ENCODE measurements at places on chromosomes 11 and 22.

GRCh38 chr11:118342503-118343161 lies at the start of gene CD3D:
CD3D (minus strand) TSS chr11:118342705; CDS start chr11:118342607, 98 bp downstream.
- no peak for DNase-seq

DNA sequence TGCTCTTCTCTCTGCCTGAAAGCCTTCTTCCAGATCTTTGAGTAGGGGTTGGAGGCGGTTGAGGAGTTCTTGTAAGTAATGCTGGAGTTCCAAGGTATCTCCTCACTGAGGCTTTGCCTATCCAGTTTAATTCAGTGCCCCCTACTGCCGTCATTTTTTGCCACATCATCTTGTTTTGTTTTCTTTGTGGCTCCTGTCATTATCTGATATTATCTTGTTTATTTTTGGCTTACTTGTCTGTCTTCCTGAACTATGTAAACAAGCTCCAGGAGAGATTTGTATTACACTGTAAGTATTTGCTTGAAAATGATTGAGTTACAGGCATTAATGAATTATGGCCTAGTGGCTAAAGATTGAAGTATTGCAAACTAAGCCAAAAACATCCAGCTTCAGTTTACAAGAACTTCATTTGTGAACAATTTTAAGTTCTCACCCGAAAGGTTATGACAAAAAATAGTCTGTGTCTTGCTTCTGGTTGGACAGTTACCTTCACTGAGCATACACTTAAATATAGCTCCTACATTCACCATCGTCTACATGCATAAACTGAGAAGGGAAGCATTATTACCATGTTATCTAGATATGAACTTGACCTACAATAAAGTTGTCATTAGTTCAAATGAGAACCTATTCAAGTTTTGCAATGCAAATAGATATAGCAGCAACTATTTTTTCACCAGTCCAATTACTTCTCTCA lies 154.8 kb downstream of the ARHGAP42 start:
- DNase-seq: peak; percentile 68

- no peak for DNase-seq
Observed at GRCh38 chr22:49769691-49770546, 57.8 kb downstream of the BRD1 start.

- no peak for DNase-seq
Observed at GRCh38 chr11:94151903-94152677, 23.4 kb downstream of the PANX1 start.

- peak; percentile 73 for DNase-seq
Observed at GRCh38 chr11:120660024-120660565, 148.5 kb downstream of the GRIK4 start.

GRCh38 chr22:46514592-46515207 lies 22.7 kb downstream of the CELSR1 start:
- DNase-seq: no peak

DNA sequence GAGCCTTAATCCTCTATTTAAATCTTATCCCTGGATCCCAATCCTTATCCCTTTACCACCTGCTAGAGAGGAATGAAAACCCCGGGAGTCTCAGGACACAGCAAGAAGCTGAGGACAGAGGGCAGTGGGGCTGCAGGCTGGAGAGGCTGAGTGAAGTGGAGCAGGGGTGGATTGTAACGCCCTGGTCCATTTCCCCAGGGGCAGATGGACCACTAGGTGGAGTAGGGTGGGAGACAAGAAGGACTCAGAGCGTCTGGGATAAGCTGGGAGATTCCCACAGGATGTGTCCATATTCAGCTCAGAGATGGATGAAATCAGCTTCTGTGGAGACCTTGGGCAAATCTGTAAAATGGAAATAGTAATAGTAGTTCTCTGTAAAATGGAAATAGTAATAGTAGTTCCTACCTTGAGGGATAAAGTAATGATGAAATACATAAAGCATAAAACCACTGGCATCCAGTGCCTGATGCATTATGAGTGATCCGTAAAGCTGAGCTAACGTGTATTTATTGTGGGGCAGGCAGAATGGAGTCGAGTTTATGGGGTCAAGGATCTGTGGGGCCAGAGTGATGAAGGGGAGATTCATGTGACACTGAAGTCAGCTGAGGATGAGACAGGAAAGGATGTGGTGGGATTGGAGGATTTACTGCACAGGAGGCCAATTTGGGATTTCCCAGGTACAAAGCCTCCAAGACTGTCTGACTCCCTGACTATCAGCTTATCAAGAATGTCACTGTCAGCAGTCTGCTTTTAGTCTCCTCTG lies 1.9 kb upstream of the ROBO4 start:
- DNase-seq: no peak

DNA sequence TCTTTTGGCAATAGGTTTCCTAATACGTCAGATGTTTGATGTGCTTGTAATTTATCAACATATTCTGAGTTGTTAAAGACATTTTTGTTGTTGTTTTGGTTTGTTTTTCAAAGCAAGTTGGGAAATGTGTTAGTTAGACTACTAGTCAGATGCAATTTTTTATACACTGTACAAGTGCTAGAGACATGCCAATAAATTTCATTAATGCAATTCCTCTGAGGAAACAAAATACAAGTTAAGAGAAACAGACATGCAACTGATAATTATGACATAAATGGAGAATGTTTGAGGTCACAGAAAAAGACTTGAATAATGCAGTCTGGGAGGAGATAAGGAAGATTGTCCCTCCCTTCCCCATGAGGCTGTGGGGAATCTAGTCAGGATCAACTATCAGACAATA lies 5.9 kb downstream of the OR51T1 start:
- DNase-seq: no peak

GRCh38 chr11:102341844-102342318 lies 5.1 kb upstream of the BIRC2 start:
- DNase-seq: peak; percentile 66

DNA sequence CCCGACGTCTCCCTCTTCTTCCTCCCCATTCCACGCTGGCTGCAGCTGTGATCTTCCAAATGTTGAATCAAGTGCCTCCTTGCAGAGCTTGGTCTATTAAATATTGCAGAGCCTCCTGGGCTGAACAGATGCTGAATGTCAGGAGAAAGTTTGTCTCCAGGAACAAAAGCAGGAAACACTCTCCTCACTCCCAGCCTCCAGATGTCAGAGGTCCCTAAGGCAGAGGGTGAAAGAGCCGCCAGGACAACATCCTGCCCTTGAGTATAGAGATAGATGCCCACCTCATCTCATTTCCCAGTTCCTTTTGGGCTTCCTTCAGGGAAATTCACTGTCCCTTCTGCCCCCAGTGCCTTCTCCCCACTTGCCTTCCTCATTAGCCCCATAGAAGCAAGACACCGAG lies 40.8 kb upstream of the IGSF9B start:
- DNase-seq: no peak

- DNase-seq: peak; percentile 26
Observed at GRCh38 chr11:126007238-126007637, 55.4 kb downstream of the CDON start.

GRCh38 chr11:68012843-68013610 lies 2.9 kb downstream of the ALDH3B1 start:
- DNase-seq: peak; percentile 99

DNA sequence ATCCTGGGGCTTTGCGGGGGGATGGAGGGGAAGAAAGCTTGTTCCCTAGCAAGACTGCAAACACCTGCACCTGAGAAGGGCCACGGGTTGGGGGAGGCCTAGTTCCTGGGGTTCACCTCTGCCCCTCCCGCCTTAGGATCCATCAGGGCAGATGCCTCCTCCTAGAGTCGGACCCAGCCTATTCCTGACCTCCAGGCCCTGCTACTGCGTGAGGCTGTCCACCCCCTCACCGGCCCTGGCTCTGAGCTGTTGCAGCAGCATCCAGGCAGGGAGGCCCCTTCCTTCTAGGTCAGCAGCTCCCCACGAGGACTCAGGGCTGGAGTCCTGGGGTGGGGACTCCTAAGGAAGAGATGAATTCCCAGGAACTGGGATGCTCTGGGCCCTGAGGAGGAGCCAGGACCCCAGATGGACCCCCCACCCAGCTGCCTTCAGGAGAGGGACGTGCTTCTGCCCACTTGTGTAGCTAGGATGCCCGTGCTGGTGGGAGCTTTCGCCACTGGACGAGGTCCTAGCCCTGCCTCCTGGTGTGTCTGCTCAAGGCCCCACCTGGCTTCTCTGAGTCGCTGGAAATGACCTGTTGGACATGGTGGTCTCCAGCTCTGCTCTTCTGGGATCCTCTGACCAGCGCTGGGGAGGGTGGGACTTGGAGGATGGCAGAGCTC lies 10.3 kb downstream of the MRGPRF start:
- DNase-seq: no peak

GRCh38 chr22:49724030-49724892 lies 103.4 kb downstream of the BRD1 start:
- no peak for DNase-seq

GRCh38 chr11:106503901-106504300 lies 426.4 kb downstream of the AASDHPPT start:
- no peak for DNase-seq
